Stimulated activated CD4-positive, alpha-beta T cell treated with anti-CD3 and anti-CD28 coated beads, TNF-alpha, amount 100 ng/mL, for 1 hour (primary cell): ENCODE measurements at places on chromosomes 7 and 10.

DNA sequence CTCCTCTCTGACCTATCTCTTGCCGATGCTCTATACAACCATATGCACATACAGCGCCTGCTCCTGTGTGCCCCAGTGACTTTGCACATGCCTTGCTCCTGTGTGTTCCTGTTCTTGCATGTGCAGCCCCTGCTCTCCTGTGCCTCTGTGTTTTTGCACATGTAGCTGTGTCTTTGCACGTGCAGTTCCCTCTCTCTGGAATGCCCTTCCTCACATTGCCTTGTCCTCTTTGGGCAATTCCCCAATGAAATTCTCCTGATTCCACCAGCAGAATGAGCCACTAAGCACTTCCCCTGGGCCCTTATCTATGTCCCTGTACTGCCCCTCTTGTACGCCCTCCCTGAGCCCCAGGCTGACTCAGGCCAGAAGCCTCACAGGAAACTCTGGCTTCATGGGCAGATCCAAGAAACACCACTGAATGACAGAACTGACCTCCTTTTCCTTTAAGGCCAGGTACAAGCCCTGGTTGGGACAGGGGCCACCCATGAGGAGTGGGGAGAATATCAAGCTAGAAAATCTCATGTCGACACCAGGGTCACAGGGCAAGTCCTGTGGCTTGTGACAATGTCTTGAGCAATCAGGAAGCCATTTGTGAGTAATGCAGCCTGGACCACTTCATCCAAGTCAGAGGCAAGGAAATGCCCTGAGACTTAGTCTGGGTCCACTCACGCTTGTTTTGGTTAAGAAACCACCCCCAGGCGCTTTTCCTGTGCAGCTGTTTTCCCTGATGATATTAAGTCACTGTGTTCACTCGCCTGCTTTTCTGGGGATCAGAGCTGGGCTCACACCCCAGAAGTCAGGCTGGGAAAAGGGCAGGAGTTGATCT, 1.9 kb upstream of the ARHGAP22 start:
- DNase-seq, result no peak

DNA sequence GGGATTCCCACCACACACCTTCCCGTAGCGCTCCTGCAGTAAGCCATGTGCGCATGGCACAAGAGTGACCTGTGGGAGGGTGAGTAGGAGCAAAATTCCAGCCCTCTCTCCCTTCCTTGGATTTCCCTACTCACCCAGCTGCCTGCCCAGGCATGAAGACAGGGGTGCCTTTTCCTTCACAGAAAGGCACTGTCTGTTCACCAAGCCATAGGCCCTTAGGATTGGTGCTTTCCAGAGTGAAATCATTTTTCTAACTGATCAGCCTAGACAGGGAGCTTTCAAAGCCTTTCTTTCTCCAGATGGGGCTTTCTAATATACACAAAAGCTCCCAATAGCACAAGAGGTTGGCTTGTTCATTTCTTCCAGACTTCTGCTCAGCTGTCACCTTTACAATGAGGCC, 79.7 kb downstream of the CTTNBP2 start:
- DNase-seq, result no peak

GRCh38 chr10:63554657-63555056, 33.5 kb downstream of the REEP3 start:
- DNase-seq, result no peak

DNA sequence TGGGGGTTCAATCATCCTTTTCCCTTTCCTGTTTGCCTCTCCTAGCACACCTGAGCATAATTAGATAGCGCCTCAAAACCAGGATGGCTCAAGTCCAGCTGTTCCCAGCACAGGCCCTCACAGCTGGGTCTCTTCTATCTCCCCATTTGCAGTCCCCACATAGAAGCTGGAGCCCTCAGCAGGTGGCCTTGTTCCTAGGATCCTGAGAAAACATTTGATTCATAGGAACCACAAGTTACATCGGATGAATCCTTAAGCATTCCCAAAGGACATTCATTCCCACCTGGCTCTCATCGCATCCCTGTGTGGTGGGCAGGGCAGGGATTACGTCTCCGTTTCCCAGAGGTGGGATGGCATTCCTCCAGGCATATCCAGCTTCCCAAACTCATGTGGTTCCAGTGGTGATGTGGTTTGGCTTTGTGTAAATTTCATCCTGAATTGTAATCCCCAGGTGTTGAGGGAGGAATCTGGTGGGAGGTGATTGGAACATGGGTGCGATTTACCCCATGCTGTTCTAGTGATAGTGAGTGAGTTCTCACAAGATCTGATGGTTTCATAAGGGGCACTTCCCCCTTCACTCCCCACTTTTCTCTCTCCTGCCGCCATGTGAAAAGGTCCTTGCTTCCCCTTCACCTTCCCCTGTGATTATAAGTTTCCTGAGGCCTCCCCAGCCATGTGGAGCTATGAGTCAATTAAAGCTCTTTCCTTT, 49.8 kb upstream of the LEP start:
- no peak for DNase-seq

DNA sequence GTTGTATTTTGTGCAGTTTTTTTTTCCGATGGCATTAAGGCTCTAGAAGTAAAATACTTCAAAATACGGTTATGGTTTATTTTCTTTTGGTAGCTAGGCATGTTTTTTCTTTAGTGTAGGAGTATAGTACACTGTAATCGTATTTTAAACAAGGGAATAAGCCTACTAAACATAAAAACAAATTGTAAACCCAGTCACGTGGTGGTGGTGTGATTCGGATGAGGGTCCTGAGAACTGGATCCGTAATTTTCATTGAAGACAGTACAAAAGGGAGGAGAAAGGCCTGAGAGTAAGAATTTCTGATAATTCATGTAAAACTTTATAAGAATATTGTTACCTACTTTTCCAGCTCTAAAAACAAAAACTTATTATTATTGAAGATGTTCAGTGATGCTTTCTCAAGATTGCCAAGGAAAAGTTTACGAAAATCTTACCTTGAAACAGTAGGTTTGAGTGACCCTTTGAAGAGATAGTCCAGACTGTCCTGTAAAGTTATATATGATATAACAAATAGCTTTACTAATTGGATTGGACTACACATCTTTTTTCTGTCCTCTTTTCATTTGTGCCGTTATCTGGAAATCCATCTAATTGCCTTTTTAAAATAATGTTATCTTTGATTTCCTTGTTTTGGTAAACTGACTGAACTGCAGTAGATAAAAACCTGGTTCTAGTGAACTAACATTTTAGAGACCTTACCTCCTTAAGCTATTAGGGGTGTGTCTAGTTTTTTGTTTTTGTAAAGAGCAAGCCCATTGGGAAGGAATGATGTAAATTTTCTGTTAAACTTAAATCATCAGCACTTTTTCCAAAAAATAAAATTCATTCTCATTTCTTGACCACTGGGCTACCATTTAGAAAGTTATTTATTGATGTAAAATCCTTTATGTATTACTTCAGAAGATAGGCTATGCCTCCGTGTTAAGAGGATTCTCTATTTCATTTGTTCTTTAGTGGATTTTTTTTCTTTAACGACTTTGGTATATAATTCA, 1.0 kb upstream of the PBLD start:
- DNase-seq, result no peak

DNA sequence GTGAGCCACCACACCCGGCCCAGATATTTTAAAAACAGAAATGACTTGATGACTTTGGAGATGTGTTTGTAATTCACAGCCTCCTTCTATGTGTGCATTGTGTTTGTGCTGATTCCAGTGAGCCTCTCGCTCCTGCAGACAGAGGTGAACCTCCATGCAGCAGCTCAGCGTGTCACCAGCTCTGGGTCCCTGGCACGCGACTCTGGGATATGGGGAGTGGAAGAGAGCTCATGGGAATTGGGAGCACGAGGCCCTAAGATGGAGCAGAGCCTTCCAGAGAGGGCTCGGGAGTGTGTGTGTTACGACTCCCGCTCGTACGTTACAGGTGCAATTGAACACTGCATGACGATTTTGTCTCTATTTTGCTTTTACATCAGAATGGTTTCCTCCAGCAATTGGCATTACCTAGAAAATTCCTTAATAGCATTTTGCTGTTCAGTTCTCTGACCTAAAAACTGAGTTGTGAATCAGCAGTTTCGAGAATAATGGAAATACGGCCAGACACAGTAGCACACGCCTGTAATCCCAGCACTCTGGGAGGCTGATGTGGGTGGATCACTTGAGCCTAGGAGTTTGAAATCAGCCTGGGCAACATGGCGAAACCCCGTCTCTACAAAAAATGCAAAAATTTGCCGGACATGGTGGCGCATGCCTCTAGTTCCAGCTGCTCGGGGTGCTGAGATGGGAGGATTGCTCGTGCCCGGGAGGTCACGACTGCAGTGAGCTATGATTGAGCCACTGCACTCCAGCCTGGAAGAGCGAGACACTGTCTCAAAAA, 204.6 kb downstream of the CUX1 start:
- no peak for DNase-seq

GRCh38 chr7:82729172-82730030, 285.8 kb upstream of the CACNA2D1 start:
- no peak for DNase-seq

DNA sequence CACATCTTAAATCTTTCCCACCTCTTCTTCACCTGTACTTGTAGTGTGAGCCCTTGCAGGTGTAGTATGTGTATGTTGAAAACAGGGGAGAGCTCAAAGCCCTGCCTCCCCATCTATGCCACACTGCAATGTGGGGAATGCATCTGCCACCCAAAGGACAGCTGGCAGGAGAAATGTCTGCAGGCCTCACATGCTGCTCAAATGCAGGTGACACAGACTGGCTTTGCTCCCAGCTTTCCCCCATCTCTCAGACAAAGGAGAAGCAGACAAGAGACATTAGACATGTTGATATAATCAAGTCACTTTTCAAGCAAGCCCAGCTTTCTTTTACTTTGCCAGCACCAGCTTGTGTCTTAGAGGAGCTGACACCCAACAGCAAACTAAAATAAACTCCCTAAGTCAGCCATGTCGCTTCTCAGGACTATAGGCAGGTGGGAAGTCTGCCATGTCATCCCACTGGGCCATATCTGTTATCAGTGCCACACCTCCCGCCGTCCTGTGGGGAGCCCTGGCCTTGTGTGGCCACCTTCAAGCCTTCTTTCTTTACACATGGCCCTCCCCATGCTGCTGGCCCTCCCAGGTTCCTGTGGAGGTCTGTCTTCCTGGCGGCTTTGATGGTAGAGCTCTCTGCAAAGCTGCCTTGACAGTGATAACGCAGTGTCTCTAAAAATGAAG, 102.1 kb downstream of the CXCL12 start:
- no peak for DNase-seq

GRCh38 chr10:101536800-101537199, 51.3 kb downstream of the POLL start:
- no peak for DNase-seq

DNA sequence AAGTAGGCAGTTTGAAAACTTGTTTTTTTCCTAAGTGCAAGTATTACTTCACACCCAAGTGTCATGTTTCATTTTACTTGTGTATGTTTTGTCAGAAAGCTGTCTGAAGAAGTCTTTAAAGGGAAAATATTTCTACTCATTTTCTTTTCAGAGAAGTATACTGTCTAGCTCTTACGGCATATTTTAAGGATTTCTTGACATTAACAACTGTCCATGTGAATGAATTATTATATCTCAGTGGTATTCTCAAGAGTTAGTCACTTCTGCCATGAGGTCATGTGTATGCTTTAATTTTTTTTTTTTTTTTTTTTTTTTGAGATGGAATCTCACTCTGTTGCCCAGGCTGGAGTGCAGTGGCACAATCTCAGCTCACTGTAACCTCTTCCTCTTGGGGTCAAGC, 229.5 kb downstream of the BICC1 start:
- DNase-seq, result no peak

GRCh38 chr7:150564006-150564405, 3.2 kb upstream of the GIMAP4 start:
- no peak for DNase-seq

DNA sequence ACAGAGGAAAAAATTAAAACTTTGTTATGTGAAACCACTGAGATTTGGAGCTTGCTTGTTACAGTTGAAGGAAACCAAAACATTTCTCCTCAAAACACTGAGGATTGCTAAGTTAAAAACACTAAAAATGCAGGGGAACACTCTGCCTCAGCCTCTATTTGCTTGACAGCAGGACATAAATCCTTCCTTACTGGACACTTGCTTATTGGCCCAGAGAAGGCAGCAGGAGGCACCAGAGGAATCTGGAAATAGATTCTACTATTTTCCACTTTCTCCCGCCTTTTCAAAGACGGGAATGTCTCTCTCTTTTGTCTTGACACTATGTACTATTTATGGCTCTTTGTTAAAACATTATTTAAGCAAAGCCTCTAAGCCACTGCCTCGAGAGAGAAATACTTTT, 67.9 kb downstream of the MTURN start:
- DNase-seq, result no peak

DNA sequence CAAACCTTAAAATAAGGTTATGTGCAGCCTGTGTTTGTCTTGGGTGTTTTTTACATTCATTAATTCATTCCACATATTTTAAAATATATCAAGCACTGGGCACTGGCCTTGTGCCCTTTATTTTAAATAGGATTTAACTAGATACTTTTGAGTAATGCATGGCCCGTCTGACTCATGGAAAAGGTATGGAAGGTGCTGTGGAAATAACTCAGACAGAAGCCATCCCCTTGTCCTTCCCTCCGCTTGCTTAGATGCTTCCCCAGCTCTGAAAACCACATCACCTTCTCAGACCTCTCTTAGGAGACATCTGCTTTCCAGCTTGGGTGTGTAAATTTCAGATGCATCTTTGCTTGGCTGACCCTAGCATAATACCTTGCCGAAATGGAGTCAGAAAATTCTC, 30.5 kb downstream of the SLC18A2 start:
- DNase-seq, result no peak

- DNase-seq, result no peak
Measured at GRCh38 chr7:69448071-69448470, 150.2 kb upstream of the AUTS2 start.

- no peak for DNase-seq
Measured at GRCh38 chr10:51729822-51730555, 30.6 kb upstream of the CSTF2T start.

DNA sequence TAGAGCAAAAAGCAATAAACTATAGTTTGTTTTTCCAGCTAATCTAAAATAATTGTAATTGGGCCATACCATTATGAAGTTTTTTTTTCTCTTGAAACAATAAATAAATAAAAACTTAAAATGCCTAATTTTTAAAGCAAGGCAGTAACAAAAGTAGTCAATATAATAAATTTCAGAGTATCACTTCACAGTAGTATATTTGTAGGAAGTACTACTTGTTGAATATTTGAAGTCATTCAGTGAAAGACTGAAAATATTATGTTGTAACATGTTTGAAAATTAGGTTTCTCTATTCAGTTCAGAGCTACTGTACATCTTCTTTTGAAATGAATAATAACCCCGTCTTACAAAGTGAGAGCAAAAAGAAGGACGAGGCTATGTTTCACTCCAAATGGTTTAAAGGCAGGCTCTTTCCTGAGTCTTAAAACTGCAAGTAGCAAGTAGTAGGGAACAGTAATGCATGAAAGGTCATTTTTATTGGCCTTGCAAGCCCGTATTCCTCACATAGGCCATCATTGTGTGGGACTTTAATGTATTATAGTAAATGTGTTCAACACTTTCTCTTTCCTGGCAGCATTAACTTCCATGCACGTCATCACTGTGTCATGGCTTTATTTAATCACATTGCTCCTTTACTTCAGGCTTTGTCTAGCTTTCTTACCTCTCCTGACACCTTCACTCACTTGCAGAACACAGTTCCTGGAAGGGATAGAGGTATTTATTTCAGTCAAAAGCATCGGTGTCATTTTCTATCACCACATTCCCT, 141.4 kb downstream of the VTI1A start:
- DNase-seq, result no peak
